ENCODE measurements at places on chromosomes 3 and 15. TPM values are rescaled to one million over a fixed set of nuclear protein-coding genes. Genes with fewer than 3 reads are reported as not detected.

SLC28A2 gene
- 1.5 TPM for total RNA-seq

RAB6B gene
- 3.3 TPM for total RNA-seq

PTPN23 gene
- total RNA-seq, result 25.1 TPM

DNA sequence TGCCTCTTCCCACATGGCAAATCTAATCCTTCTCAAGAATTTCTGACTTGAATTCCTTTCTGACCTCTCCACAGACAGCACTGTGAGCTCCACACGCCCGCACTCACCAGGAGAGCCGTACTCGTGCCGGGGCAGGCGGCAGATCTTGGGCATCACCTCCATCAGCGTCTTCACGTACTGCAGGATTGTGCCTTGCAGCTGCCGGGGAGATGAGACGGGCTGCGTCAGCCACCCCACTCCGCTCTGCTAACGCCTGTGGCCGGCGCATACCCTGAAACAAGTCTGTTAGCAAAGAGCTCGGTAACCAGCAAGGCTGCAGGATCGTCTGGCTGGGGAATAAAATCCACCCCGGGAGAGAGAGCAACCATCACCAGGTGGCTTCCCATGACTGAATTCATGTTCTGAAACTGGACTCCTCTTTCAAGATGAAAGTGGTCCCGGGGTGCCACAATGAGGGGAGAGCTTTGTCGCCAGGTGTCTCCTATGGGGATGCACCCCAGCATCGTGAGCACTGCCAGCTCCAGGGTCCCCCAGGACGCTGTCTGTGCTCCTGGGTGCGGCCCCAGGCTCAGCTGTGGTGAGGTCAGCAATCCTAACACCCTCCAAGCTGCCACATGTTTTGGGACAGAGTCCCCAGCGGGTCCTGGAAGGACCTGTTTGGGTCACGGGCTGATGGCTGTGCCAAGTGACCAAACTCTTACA is 43.4 kb downstream of the NIPA2 start:
- H3K27ac ChIP-seq, result no peak overlapping the region
- no peak for DNase-seq
- no peaks in the 10 kb centered on the region for H3K4me1 ChIP-seq
- peaks cover 12% of the 10 kb centered on the region for H3K36me3 ChIP-seq

- DNase-seq, result no peak
- no peaks in the 10 kb centered on the region for H3K4me1 ChIP-seq
- no peaks in the 10 kb centered on the region for H3K27me3 ChIP-seq
These were observed 197.7 kb upstream of the GBE1 start for GRCh38 chr3:81958972-81959640.
